ENCODE measurements at places on chromosomes 1 and 21.

- no peak for DNase-seq
These were observed 22.3 kb upstream of the APOBEC4 start for GRCh38 chr1:183675381-183675780.

- DNase-seq: no peak
These were observed 2.1 kb downstream of the SDE2 start for GRCh38 chr1:225996946-225997545.

DNA sequence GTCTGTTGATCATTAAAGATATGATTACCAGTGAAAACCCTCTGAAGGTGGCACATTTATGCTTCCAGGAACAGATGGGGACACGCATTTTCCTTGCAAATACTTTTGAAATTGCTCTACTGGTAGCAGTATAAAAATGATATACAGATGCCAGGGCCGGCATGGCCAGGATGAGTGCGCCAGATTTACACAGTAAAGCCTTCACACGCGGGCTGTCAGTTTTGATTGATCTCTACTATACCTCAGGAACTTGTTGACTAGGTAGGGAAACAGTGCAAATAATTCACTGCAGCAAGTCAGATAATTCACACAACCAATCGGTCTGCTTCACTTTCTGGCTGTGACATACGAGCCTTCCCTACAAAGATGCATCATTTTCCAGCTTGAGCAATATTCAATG, 123.2 kb upstream of the BARHL2 start:
- no peak for DNase-seq

GRCh38 chr1:211638246-211638645, 37.2 kb downstream of the NEK2 start:
- DNase-seq: no peak

DNA sequence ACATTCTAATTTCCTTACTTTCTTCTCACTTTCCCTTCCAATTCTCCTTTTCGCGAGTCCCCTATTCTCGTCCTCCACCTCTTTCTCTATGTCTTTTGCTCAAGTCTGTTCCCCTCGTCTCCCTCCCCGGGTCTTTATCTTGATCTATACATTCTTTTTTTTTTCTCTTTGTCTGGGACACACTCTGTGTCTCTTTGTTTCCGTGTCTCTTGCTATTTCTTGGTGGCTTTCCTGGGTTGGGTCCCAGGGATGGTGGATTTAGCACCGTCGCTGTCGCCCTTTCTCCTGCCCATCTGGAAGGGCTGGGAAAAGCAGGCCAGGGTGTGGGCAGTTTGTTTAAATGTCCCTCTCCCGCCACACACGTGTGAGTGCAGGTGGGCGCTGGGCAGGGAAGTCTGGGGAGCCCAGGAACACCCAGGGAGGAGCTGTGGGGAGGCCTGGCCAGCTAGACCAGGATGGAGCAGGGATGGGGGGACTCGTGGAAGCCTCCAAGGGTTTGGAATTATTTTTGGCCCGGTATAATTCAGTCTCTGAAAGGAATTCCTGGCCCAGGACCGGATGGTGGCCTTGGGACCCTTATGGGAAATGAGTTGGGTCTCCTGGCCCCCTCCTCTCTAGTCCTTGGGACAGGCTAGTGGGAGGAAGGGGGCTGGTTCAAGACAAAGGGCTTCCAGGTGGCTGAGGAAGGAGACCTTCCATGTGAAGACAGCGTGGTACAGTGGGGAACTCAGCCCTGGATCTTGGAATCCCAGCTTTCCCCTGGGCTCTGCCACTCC, 9.5 kb upstream of the ID3 start:
- DNase-seq: no peak

DNA sequence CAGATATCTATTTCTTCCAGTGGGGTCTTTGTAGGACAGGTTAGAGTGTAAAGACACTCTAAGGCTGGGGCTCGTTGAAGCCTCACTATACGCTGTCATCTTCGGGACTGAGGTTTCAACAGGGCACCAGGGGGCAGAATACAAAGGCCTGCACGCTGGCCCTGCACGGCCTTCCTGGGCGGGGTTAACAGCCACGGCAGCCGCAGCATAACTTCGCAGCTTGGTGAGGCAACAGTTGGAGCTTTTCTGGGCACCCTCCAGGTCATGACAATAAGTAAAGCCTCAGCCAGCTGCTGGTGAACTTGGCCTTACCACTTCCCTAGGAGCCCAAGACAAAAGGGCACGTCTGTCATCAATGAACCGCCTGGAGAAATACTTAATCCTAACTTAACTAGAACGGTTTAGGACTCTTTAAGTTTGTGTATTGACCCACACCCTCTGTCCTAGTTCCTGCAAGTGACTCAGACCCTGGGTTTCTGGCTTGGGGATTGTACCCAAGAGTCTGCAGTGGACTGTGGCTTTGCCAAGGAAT, 2.3 kb upstream of the RUNX1 start:
- peak; percentile 95 for DNase-seq

- DNase-seq: no peak
These were observed 31.8 kb downstream of the CLEC20A start for GRCh38 chr1:178465011-178465410.

DNA sequence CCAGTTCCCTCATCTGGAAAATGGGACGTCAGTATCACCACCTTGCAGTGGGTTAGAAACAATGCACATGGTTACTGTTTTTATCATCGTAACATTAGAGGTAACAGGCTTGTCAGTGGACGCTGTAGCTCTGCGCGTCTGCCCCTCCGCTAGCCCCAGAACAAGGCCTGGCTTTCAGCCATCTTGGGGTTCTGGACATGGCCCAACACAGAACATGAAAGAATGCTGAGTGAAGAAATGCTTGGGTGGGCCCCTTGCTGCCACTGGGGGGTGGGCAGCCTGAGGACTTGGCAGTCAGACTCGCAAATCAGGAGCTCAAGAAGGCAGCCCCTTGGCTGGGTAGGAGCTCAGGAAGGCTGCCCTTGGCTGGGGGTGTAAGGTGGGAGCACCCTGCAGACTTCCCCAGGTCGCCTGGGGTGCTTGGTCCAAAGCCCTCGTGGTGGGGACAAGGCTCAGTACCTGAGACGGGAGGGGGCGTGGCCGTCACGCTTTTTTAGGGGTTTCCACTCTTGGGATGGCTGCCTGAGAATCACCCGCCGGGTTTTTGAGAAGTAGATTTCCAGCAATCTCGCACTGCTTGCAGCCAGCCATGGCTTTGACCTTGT, 51.7 kb downstream of the SLC37A1 start:
- DNase-seq: peak; percentile 41

- DNase-seq: peak; percentile 91
These were observed at the start of gene PEX14 for GRCh38 chr1:10474613-10475507. Gene PEX14 (plus strand): TSS chr1:10474950. CDS start chr1:10474967, 17 bp downstream.

DNA sequence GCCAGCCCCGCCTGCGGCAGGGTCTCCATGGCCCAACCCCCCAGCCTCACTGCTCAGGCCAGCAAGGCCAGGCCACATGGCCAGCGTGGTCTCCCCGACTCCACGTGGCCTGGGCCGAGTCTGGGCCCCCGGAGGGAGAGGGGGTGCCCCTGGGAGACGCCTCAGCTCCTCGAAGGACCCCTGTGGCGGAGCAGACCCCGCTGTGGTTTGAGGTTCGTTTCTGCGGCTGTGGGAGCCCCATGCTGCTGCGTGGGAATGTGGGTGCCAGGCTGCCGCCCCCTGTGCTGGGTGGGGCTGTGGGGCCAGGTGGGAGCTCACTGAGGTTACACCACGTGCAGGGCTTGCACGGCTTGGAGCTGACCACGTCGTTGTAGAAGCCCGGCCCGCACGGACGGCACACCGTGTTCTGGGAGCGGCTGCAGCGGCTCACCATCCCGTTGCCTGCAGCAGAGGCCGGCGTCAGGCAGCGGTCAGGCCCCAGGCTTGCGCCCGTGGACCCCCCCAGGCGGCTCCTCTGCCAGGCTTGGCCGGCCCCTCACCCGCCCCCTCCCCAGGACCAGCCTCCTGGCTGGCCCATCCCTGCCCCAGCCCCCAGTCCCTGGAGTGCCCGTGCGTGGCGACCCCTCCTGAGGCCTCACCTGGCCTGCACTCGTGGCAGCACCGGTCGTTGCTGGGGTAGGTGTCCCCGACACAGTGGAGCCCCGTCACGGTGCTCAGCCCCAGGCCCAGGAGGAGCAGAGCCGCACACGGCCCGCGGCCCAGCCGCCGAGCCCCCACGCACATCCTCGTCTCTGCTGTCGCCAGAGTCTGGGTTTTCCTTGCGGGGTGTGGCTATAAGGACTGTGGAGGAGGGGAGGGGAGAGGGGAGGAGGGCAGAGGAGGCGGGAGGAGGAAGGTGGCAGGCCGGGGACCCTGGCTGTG, at the start of gene TNFRSF4:
Gene TNFRSF4, minus strand, starts transcription at position 809 of the 921 bp plus-strand sequence. Its CDS starts 26 bp downstream, at position 783.
- no peak for DNase-seq

GRCh38 chr1:178609015-178609414, 96.1 kb downstream of the TEX35 start:
- no peak for DNase-seq

DNA sequence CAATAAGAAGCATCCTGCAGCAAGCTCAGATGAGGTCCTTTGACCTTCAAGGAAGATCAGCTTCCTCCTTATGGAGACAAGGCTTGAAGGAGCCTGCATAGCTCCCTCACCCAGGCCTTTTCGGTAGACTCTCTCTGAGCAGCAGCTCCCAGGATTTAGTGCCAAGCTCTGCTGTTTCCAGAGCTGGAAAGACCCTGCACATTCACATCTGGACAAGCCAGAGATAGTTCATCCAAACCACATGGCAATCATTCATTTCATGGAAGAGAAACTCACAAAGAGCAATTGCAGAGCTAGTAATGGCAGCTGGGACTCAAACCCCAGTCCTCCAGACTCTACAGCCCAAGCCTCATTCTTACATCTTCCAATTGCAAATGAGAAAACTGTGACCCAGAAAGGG, 76.4 kb upstream of the EDN2 start:
- no peak for DNase-seq

- no peak for DNase-seq
These were observed 24.1 kb downstream of the RGS5 start for GRCh38 chr1:163178628-163179027.

DNA sequence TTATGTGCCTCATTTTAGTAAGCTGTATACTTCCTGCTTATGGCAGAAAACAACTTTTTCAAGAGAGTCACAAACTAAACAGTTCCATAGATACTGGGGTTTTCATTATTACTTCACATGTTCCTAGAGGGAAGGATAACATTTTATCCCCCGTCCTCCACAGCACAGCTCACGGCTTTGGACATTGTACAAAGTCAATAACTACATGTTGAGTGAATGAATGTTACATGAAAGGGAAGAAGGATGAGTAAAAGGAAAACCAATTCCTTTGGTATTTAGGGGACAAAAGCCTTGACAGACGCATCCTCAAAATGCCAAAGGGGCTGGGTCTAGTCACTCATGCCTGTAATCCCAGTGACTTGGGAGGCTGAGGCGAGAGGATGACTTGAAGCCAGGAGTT, 14.8 kb downstream of the PI4KB start:
- DNase-seq: no peak

GRCh38 chr1:113788802-113789201, 23.5 kb downstream of the RSBN1 start:
- no peak for DNase-seq

DNA sequence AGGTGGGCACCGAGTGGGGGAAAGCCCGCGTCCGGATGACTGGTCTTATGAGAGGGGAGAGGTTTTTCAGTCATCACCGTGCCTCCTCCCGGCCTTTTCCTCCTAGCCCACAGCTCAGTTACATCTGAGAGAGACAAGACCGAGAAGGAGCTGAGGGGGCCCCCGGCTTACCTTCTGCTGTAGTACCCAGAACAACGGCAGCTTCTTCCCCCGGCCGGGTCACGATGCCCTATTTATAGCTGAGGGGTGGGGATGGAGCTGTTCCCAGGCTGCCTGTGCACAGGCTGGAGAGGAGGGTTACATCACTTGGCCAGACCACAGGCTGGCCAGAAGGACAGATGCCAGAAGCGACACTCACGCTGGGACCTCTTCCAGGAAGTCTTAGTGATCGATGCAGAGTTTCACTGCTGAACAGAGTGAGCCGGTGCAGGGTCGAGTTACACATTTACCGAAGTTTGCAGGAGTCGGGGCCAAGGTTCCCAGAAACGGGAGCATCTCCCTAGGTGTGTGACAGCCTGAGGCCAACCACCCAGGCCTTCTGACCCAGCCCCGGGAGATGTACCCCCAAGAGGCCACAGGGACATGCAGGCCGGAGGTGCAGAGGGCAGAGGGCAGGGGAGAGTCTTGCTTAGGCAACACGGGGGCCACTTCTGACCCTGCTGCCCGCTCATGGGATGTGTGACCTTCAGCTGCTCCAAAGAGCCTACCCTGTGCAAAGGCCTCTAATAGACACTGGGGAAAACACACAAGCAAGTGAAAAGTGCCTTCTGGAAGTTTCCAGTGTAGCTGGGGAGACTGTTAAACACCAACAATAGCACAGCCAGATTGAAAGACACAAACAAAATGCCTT, at the start of gene AGT:
Gene AGT, minus strand, starts transcription at position 208 of the 850 bp plus-strand sequence. CDS start 3,299 bp downstream, outside the sequence.
- DNase-seq: no peak

GRCh38 chr21:41428311-41428710, 2.3 kb downstream of the MX1 start:
- DNase-seq: no peak

DNA sequence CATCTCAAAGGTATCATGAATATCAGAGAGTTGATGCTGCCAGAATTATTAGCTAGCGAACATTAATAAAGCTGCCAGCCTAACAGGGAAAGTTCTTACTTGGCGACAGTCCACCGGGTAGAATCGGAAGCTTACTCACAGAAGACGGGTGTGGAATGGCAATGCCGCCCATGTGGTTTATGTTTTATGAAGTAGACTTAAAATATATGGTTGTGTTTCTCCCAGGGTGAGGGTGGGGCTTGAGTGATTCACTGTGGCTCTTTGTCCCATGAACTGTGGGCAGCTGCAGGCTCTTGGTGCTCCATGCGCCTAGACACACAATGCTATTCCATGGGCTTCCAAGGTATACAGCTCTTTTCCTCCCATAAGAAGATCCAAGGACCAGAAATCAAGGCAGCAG, 162.7 kb downstream of the PIGK start:
- DNase-seq: no peak

GRCh38 chr1:168733241-168733640, 4.2 kb upstream of the DPT start:
- DNase-seq: no peak

DNA sequence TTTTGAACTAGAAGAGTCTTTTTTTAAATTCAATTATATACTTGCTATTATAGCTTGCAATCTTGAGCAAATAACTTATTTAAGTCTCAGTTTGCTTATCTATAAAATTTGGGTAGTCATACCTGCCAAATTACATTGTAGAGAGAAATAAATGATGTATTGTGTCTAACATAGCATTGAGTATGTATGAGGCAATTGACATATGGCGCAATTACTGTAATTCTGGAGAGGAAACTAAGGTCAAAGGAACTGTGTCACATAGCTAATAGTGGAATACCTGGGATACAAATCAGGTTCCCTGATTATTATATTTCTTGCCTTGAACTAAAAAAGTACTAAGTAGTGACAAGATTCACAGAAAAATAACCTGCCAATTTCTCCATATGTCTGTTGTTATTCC, 302.5 kb downstream of the PDE4B start:
- no peak for DNase-seq

- no peak for DNase-seq
These were observed 486.3 kb downstream of the NEGR1 start for GRCh38 chr1:71796006-71796405.

- DNase-seq: no peak
These were observed 25.5 kb downstream of the MAN1A2 start for GRCh38 chr1:117392771-117393170.

GRCh38 chr1:244970236-244970743, 105.9 kb upstream of the HNRNPU start:
- DNase-seq: peak; percentile 88

GRCh38 chr1:160656737-160657136, 9.9 kb upstream of the SLAMF1 start:
- DNase-seq: no peak
